ENCODE measurements at places on chromosomes 1 and 21. TPM values are rescaled to one million over a fixed set of nuclear protein-coding genes. Genes with fewer than 3 reads are reported as not detected.
A peak's percentile ranks its signal among the peaks of the same experiment; 100 is the strongest.

DNA sequence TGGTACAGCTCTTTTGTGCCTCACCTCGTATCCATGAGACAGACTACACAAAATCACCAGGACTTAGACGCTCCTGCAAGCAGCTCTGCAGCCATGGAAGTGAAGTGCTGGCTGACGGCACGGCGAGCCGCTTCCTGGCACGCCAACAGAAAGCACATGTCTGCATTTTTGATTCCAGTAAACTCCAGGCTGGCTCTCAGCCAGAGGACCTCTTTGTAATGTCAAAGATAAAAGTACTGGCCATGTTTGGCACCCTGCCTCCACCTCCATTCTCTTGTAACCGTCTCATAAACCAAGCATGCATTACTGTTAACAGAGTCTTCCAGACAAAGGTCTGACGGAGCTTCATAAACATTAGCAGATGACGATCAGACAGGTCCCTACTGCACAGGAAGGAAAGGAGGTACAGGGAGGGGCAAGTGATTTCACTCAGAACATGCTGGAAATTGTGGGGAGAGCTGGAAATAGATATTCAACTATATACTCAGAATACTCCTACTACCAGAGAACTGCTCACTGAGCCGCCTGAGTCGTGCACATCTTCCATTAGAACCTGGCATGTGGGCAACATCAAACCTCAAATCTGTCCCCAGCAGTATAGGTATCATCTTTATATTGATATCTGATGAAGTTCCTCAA, 632.0 kb downstream of the SMYD3 start:
- DNase-seq: no peak

DNA sequence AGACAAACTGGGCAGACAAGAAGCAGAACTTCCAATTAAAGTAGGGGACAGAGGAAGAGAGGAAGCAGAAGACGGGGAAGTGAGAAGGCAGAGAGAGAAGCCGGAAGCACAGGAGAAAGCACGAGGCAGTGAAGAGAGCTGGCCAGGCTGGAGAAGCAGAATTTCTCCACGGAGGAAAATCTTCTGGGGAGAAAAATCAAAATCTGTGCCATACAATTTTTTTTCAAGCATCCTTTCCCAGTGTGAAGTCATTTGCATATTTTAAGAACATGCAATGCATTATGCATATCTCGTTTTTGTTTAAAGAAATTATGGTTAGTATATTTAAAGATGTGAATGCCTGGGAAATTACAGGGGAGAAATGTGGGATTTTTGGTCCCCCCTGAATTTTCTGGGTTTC, 7.3 kb upstream of the CAMK2N1 start:
- DNase-seq: no peak

DNA sequence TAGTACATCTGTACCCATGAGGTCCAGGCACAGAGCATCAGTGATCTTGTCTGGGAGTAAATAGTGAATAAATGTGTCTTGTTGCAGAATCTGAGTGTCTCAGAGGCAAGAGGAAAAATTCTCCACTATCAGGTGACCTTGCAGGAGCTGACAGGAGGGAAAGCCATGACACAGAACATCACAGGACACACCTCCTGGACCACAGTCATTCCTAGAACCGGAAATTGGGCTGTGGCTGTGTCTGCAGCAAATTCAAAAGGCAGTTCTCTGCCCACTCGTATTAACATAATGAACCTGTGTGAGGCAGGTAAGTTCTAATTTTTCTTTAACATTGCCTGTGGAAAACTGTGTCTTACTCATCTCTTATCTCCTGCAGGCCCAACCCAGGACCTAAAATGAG, 43.1 kb downstream of the IL12RB2 start:
- no peak for DNase-seq

DNA sequence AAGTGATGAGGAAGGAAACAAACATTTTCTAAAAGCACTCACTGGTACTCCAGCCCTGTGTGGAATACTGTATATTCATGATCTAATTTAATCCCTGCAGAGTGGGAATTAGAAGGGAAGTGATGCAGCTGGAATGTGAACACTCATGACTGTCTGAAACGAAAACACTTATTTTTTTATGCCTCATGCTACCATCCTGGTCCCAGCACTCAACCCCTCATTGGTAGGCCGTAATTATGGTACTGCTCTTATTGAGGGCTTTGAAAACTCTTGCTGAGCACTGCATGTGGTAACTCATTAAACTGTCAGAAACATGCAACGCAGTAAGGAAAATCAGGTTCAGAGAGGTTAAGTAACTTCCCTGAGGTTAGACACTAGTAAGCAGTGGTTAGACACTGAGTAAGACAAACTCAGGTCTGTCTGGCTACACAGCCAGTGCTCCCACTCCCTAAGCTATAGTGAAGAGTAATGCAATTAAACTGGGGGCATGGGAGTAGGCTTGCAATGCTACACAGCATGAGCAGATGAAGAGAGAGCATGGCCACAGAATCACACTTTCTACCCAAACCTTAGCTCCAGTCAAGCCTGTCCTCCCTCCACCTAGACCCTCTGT, 17.3 kb upstream of the TNFSF4 start:
- no peak for DNase-seq

DNA sequence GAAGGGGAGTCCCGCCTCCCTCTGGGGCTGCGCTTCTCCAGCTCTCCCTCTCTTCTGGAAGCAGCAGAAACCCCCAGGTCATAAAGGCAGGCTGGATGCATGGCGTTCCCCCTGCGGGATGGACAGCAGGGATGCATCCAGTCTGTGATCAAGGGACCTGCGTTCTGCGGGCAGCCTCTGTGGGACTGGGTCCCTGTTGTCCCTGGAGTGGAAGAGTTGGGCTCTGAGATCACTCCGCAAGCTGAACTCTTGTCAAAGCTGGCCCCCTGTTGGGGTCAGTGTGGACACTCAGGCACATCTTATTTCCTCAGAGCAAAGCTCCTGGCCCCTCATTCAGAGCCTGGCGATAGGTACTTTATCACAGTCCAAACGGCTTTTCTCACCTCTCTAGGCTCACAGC, 341.2 kb downstream of the PTPRU start:
- peak; percentile 67 for DNase-seq

GRCh38 chr1:96362623-96363022, 359.0 kb upstream of the PTBP2 start:
- DNase-seq: no peak

- DNase-seq: no peak
Observed at GRCh38 chr1:1867164-1867563, 23.7 kb downstream of the GNB1 start.

- peak; percentile 13 for DNase-seq
Observed at GRCh38 chr1:206013026-206013795, 10.0 kb upstream of the RAB7B start.

GRCh38 chr1:222880587-222880986, 65.7 kb downstream of the DISP1 start:
- no peak for DNase-seq

GRCh38 chr1:150557813-150558212, 8.6 kb downstream of the ADAMTSL4 start:
- peak; percentile 50 for DNase-seq

DNA sequence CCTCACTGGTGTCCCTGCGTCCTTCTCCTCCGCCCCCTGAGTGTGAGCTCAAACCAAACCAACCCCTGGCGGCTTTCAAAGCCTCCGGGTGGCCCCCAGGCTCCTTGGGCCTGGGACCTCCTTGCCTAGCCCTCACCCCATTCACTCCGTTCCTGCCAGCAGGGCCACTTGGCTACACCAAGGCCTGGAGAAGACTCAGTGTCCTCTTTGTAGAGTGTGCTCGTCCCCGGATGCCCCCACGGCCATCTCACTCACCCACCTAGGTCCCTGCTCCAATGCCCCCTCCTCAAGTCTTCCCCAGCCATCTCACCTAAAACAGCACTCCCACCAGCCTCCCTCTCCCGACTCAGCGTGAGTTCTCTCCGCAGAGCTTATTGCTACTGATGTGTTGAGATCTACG, 7.2 kb upstream of the CCDC27 start:
- DNase-seq: no peak

DNA sequence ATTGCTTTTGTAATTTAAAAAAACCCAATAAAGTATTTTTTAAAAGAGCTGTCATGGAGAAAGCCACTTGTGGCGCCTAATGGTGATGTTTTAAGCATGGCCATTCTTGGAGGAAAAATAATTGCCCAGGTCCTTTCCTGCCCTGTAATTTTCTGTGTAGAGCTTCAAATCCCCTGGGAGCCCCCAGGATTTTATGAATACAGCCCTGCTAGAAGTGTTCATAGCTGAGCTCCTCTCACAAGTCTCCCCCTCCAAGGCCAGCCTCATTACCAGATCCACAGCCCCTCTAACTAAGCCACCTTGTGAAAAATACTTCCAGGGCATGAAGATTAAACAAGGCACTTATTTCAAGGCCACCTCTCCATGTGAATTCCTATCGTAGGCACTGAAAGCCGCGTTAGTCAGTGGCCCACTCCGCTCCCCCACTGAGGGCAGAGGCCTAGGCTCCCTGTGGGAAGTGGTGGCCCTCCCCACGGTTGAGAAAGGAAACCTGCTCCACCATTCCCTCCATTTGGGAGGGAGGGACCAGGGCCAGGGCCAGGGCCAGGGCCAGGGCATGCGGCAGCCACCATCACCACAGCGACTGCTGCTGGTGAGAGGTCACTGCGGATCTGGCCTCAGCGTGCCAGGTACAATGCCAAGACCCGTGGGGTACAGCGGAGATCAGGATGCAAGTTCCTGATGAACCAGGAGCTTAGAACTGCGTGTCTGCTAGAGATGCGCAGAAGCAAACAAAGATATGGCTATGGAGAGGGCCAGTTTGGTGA, 83.1 kb downstream of the KCNN3 start:
- DNase-seq: no peak

DNA sequence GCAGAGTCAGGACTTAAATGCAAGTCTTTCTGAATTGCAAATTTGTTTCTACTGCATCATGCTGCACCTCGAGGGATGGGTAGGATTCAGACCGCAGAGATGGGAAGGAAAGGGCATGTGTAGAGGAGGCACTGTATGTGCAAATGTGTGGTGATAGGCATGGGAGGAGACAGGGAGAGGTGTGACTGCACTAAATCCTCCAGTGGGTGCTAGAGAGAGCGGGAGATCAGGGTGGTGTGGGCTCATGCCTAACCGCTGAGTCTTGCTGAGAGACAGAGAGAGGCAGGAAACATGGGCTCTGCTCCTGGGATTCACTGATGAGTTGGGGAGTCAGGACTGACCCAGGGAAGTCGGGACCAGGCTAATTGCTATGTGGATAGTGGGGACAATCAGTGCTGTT, 61.1 kb downstream of the PTPRU start:
- DNase-seq: peak; percentile 59

GRCh38 chr21:37232274-37233018, 34.7 kb downstream of the VPS26C start:
- DNase-seq: no peak

- no peak for DNase-seq
Observed at GRCh38 chr1:54403808-54404261, 2.4 kb downstream of the SSBP3 start.

DNA sequence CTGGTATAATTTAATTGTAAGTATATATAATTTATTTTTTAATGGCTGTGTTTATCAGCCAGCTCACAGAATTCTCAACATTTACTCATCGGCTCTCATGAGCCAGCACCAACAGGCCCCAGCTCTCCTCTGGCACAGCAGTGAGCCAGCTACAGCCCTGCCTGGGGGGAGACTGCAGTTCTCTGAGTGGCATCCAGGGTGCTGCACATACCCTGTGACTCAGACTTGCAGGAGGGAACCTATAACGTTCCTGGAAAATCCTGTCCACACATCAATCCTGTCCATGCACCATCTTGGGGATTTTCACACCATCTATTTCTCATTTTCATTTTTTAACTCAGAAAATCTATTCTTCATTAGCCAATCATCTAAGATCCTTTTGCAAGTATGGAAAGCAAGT, 36.5 kb downstream of the FHAD1 start:
- peak; percentile 52 for DNase-seq

DNA sequence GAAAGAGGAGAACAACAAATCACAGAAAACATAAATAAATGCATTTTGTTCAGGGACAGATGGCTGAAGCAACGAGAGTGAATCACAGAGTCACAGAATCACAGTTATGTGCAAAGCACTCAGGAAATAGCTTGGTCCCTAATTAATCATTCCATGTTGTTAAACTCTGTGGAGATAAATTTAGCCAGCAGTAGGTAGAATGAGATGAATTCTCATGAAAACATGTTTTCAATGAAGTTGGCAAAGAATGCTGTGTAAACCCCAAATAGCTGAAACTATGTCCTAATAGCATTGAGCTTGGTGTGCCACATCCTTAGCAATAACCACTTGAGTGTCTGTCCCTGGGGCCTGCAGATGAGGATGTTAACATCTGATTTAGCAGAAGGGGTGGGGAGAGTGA, 20.4 kb downstream of the LEPR start:
- no peak for DNase-seq

DNA sequence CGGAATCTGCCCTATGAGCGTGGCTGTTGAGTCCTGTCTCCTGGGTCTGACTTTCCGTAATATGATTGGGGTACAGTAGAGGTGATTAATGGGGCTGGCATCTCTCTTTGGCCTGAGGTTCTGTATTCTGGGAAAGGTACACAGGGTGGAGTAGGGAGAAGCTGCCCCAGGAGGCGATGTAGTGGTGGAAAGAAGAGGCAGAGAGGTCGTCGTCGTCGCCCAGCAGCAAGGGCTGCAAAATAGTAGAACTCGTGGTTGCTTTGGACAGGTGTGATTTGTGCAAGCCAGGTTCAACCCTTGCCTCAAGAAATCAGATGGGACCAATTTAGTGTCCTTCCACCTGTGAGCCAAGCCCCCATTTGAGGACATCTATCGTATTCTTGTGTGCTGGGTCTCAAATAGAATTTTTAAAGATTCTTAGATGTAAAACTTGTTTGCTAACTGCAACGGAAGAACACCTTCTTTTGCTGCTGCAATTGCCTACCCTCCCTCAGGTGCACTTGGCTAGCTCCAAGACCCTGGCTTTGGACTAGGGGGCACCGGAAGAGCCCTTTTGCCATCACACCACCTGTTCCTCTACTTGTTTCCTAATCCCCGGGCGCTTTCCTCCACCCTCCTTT, 1.3 kb upstream of the HMGN2 start:
- no peak for DNase-seq

DNA sequence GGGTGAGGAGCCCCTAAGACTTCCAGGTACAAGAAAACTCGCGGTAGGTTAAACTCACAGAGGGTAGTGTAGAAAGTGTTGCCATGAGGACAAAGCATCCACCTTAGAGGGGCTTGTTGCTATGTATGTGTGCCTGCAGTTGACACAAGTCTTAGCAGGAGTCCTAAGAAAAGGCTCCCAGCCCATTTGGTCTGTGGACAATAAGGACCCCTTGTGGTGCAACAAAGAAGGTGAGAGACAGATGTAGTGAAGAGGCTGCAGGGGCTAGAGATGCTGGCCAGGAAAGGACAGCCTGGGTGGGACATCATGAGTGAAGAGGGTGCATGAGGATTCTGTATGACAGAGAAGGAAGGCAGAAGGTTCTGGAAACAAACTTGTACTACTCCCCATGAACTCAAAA, 36.3 kb upstream of the IL10 start:
- peak; percentile 80 for DNase-seq

- no peak for DNase-seq
Observed at GRCh38 chr1:192941722-192942411, 117.3 kb downstream of the UCHL5 start.

GRCh38 chr1:82197606-82198005, 396.9 kb downstream of the ADGRL2 start:
- DNase-seq: no peak

ETV3 gene
- total RNA-seq: 38.3 TPM

C8B gene
- not detected for total RNA-seq

EXO1 gene
- 10.0 TPM for total RNA-seq

SIM2 gene
- total RNA-seq: not detected

SLC1A7 gene
- total RNA-seq: 2.3 TPM

IL20 gene
- not detected for total RNA-seq

SPATA46 gene
- not detected for total RNA-seq

All from endodermal cell (in vitro differentiated cells).